ENCODE measurements at places on chromosomes 5 and 9.

GRCh38 chr5:61966997-61967396 is 339.0 kb upstream of the KIF2A start:
- no peak for DNase-seq

GRCh38 chr5:60883229-60883628 is 39.2 kb upstream of the ELOVL7 start:
- no peak for DNase-seq

DNA sequence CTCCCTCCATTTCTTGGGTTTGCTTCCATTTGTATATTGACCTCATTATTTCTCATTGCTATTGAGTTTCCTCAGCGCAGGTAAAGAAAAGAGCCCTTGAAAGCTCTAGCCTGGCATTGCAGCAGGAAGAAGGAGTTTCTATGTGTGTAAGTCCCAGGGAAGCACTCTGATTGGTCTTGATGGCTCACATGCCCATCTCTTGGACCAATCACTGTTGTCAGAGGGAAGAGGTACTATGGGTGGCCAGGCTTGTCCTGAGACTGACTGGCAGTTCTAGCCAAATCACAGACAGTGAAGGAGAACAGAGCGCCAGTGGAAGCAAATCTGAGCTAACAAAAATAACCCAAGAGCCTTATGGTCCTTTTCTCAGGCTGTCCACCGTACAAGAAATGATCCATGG is 219.0 kb downstream of the PAX5 start:
- no peak for DNase-seq

DNA sequence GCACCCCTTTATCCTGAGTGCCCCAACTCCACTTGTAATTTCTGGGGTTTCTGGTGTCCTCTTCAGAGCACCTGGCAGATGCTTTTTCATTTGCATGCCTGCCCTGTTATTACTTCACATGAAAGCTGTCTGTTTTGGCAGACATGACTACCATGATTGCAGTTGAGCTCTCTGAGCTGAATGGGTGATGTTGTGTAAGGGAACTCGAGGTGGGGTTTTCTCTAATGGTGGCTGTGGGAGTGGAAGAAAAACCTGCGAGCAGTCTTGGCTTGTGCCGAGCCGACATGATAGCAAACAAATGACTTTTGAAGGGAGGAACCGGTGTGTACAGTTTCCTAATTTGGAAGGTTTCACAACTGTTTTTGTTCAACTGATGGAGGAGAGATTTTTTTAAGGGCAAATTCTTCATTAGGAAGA is 196.2 kb downstream of the AOPEP start:
- no peak for DNase-seq

- no peak for DNase-seq
These were observed 34.5 kb downstream of the DDX46 start for GRCh38 chr5:134793111-134793510.

- DNase-seq, result no peak
These were observed 48.7 kb downstream of the NSUN2 start for GRCh38 chr5:6584101-6584645.

GRCh38 chr5:76016258-76016657 is 66.9 kb upstream of the SV2C start:
- DNase-seq, result no peak

DNA sequence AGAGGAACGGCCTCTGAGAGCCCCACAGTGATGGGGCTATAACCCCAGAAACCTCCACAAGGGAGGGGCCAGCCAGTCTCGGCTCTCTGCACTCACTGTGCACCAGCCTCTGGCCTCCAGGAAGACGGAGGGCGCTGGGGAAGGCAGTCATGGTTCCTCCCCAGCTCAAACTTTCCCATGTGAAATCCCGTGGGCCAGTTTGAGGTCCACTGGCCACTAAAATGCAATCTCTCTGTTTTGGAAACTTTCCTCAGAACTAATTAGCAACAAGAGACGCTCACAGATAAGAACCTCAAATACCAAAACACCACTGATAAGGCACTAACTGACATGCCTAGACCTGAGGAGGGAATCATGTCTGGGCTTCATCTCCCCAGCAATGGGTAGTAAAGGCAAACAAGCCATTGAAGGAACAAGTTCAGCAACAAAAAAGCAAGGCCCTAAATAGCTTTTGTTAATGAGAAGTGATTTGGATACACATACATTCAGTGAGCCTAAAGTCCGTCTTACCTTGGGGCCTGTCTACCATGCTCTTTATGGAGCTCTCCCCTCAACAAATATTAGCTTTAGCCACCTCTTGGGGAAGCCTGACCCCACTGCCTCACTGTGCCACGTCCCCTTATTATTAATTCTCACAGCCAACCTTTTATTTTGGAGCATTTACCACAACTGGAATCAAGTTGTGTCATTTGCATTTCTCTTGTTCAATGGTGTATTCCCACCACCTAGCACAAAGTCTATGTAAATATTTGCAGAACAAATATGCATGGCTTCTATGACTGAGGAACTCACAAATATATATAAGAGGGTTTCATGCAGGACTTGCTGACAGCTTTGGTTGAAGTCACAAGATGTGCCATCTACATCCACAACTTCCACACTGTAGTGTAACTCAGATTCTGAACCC is 56.1 kb upstream of the GLRX start:
- DNase-seq, result no peak

- DNase-seq, result no peak
These were observed 16.8 kb downstream of the KDM3B start for GRCh38 chr5:138369261-138369660.

- peak; percentile 33 for DNase-seq
These were observed 20.7 kb upstream of the C5orf47 start for GRCh38 chr5:173968154-173968797.

- no peak for DNase-seq
These were observed 39.5 kb downstream of the MACROH2A1 start for GRCh38 chr5:135359374-135360165.

DNA sequence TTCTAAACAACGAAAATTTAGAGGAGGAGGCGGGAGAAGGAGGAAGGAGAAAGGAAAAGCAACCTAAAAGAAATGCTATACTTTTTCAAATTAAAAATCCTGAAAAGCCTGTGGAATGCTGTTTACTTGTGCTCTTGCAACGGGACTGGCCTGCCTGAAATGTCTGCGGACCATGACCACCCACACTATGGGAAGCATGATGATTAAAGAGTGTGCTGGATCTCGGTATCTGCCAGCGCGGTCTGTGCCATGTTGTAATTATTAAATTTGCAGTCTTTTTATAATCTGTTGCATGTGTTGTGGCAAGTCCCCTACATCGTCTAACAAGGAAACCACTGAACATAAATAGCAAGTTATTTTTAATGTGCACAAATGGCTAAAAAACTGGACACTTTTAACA is 111.4 kb downstream of the FANCC start:
- no peak for DNase-seq

DNA sequence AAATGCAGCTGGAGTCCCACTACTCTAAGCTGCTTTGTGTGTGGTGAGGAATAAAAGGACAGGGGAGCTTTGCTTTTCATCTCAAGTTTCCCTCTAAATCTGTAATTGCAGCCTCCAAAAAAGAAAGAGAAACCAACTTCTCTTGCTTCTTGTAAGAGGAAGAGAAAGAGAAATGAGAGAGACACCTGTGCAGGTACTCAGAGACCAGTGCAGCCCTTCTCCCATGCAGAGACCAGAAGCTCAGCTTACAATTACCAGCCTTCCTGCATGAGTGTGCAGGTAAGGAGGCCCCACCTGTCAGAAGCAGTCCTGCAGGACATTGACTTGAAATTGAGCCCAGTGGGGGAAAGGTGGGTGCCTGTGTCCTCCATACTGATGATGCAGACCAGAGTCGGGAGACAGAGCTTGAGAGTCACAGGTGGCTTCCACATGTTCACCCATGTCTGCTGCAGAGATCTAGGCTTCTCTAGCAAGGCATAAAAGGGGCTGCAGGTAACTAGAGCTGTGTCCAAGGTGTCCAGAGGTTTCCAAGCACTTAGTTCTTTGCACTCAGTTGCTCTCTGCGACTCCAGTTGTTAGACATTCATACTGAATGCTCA is 15.3 kb upstream of the MED10 start:
- no peak for DNase-seq

DNA sequence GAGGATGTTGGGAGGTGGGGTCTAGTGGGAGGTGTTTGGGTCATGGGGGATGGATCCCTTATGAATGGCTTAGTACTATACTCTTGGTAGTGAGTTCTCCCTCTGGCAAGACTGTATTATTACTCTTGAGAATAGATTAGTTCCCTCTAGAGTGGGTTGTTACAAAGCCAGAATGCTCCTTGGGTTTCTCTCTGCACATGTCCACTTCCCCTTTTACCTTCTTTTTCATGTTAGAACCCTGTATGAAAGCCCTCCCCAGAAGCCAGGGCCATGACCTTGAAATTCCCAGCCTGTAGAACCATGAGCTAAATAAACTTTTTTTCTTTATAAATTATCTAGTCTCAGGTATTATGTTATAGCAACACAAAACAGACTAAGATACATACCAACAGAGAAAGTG is 31.1 kb downstream of the SLC24A2 start:
- no peak for DNase-seq

DNA sequence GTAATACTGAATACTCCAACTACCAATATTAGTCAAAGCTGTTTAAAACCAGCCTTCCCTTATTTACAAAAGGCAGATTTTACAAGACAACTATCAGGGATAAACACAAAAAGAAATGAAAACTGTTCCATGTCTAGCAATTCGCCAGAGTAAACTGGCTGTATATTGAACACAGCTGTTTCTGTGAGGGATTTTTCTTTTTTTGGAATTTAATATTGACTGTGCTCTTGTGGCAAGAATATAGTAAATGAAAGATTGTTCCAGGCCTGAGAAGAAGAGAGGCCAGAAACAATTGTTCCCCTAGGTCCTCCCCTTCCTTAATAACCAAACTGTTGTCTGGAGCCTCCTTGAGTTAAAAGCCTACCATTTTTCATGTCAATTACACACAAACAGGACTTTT is 188.6 kb downstream of the PDE4D start:
- DNase-seq, result no peak

GRCh38 chr5:16450163-16450562 is 15.4 kb downstream of the ZNF622 start:
- DNase-seq, result no peak

DNA sequence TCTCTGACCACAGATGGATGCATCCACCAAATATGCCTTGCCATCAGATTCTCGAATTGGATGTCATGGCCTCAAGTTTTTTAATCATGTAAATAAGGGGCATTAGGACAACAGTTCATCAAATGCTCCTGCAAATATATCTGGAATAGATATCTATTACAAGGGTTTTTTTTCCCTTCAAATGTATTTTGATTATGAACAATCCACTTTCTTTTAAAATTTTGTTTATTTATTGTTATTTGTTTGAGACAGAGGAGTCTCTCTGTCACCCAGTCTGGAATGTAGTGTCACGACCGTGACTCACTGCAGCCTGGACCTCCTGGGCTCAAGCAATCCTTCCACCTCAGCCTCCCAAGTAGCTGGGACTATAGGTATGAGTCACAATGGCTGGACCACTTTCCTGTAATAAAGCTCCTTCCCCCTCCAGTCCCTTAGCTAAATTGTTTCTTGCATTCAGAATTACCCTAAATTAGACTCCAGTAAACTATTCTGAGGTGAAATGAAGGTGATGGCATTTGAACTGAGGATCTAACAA is 1412.1 kb downstream of the EFNA5 start:
- no peak for DNase-seq

GRCh38 chr9:18207735-18208134 is 266.2 kb upstream of the ADAMTSL1 start:
- DNase-seq, result no peak

DNA sequence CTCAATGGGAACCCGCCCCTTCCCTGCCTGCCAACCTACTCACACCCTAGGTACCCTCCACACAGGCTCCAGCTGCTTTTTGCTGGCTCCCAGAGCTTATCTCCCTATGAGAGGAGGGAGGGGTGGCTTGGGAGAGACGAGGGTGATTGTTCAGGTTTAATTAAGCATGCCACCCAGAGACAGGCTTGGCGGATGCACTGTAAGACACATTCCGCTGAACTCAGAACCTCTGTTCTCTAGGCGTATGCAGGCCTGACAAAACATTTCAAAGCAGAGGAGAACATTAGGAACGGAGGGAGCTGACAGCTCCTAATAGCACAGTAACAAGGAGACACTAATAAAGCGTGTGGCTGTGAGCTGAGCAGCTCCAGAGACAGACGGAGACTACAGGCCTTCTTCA is 80.1 kb downstream of the TRIM32 start:
- no peak for DNase-seq

GRCh38 chr5:95486191-95486590 is 68.6 kb downstream of the SKIC3 start:
- no peak for DNase-seq

GRCh38 chr9:129391221-129391661 is 213.2 kb upstream of the IER5L start:
- no peak for DNase-seq

DNA sequence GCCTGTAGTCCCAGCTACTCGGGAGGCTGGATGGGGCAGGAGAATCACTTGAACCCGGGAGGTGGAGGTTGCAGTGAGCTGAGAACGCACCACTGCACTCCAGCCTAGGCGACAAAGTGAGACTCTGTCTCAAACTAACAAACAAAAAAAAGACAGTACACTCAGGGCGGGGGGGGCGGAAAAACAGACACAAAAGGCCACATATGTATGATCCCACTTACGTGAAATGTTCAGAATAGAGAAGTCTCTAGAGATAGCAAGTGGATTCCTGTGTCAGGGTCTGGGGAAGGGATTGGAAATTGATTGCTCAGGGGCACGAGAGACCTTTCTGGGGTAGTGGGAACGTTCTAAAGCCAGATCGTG is 9.0 kb upstream of the LCN1 start:
- DNase-seq, result no peak

DNA sequence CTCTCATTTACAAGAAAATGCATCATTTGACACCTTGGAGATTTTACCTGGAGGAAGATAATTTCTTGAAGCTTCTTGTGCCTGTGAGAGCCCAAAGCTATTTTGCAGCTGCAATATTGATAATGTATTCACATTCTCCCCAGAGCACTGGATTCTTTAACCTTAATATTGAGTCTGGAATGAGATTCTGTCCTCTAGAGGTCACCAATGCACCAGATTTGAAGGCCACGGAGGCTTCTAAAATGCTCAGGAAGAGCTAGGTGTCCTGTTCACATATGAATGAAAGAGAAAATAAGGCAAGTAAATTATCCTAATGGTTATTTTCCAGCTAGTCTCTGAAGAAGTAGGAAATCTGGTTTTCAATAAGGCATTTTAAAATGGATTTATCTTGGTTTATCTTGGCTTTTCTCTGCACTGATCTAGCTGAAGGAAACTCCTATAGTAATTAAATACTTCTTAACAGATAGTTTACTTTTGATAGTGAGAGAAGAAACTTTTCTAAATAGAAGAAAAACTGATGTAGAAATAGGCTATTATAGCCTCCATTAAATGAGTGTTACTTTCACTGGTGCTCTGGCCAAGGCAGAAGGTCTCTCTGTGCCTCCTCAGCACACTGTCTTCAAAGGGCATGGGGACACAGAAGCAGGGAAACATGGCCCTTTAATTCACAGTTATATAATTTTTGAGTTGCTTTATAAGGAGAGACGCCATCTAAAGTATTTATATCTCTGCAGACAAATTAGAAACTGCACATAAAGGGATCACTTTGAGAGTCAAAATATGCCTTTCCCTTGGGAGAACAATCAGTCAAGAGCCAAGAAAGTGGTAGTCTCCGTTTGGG is 297.0 kb upstream of the ACTBL2 start:
- peak; percentile 79 for DNase-seq

- DNase-seq, result no peak
These were observed 790.2 kb downstream of the PRELID2 start for GRCh38 chr5:145044970-145045369.

- no peak for DNase-seq
These were observed 1.3 kb downstream of the PCDHGC3 start for GRCh38 chr5:141477044-141477575.

Data from midbrain (tissue), 1 donor.